Ovary (tissue), 10 donors: ENCODE measurements at places on chromosomes 4 and X.

DNA sequence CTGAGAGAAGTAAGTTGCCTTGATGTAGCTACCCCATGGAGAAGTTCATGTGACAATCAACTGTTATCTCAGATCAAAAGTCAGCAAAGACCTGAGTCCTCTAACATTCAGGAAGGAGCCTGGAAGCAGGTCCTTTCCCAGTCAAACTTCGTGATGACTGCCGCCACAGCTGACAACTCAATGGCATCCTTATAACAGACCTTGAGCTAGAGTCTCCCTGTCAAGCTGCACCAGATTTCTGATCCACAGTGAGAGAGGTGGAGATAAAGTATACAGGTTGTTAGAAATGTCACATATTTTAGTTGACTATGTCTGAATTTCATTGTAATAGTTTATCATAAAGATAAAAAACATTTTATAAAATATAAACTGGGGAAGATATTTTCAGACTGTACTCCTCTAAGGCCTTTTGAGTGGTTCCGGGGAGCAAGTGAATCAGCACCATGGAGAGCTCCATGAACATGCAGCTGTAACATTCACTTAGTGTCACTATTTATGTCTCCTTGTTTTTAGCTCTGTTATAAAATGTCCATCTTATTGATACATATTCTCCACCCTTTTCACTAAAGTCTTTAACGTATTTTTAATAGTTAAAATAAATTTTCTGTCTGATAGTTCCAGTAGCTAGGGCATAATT, 1653.5 kb upstream of the AGA start:
- no peak for DNase-seq
- no peaks in the 10 kb centered on the region for H3K27me3 ChIP-seq
- no peaks in the 10 kb centered on the region for H3K4me1 ChIP-seq
- no peak overlapping the region for H3K27ac ChIP-seq
- no peak overlapping the region for H3K4me3 ChIP-seq

- no peaks in the 10 kb centered on the region for H3K36me3 ChIP-seq
- no peaks in the 10 kb centered on the region for H3K27me3 ChIP-seq
- H3K4me3 ChIP-seq, result no peak overlapping the region
- no peaks in the 10 kb centered on the region for H3K4me1 ChIP-seq
Measured at GRCh38 chr4:55175779-55176231, 50.4 kb upstream of the KDR start.

GRCh38 chrX:8832582-8833378, 31.6 kb upstream of the FAM9A start:
- no peaks in the 10 kb centered on the region for H3K27me3 ChIP-seq
- no peak for DNase-seq
- no peak overlapping the region for H3K4me3 ChIP-seq
- no peak overlapping the region for H3K27ac ChIP-seq
- H3K36me3 ChIP-seq, result no peaks in the 10 kb centered on the region

DNA sequence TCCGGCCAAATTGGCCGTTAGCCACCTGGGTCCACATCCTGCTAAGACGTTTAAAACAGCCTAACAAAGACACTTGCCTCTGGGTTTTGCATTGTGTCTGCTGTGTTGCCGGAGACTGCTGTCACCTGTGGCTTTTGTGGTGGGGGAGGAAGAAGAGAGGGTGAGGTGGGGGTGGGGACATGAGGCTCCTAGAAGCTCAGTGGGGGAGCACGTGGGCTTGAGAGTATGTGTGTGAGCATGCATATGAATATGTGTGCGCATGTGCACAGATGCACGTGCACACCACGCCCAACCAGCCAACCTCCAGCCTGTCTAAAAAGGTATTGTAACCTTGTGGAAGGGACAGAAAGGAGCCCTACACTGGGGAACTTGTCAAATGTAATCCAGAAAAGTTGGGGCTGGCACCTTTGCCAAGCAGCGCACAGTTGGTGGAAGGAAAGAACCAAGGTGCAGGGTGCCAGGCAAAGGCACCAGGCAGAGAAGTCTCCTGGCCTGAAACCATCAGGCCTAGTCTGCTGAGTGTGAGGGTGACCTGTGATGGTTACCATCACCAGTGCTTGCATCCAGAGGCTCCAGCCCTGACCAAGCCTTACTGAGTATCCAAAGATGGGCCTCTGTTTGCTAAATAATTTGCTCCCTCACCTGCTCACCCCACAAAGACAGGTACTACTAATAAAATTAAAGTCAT, 10.1 kb upstream of the SASH3 start:
- H3K4me3 ChIP-seq, result no peak overlapping the region
- H3K36me3 ChIP-seq, result no peaks in the 10 kb centered on the region
- no peak for DNase-seq
- no peaks in the 10 kb centered on the region for H3K27me3 ChIP-seq
- no peaks in the 10 kb centered on the region for H3K4me1 ChIP-seq
- H3K27ac ChIP-seq, result no peak overlapping the region
